ENCODE measurements at places on chromosomes 12 and 14.

GRCh38 chr12:75489613-75490210 lies 9.2 kb downstream of the GLIPR1 start:
- DNase-seq = no peak

GRCh38 chr14:104974146-104974541 lies 4.0 kb downstream of the AHNAK2 start:
- no peak for DNase-seq

DNA sequence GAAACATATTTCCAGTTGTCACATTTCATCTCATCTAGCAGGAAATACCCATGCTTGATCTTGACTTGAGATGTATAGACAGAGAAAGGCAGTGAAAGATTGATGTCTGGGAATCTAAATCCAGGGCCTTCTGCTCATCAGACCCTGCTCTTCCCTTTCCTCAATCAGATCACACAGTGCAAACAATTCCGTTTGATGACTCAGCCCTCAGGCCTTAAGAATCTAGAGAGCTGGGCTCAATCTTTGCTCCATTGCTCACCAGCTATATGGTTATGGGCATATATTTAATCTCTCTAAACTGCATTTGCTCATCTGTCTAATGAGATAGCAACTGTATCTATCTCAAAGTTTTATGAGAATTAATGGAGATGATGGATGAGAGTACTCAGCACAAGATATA lies 201.8 kb upstream of the CCDC196 start:
- no peak for DNase-seq

DNA sequence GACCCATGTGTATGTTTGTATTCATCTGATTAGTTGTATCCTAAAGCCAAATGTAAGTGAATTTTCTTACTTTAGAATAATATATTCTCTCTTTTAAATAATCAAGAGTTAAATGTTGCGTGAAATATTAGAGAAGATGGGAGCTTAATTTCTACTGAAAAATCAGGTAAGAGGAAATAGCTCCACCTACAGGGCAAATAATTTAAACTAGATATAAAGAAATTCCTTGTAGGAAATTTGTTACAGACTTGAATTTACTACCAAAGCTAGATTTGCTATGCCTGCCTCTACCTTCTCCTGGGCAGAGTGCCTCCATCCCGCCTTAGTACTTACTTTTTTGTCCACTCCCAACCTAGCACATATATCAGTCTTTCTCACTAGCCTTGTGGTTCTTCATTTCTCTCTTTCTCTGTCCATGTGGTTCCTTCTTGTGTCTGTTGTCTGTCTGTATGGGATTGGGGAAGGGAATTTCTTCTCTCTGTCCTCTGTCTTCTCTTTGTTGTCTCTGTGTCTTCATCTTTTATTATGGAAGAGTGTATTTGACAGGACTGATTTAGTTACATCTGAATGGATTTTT lies 44.7 kb downstream of the PALS1 start:
- DNase-seq = peak; percentile 4

GRCh38 chr14:24534286-24534685 lies 26.2 kb upstream of the CMA1 start:
- no peak for DNase-seq

GRCh38 chr12:116000252-116000651 lies 277.2 kb downstream of the MED13L start:
- no peak for DNase-seq

GRCh38 chr14:90970167-90970600 lies 90.3 kb downstream of the RPS6KA5 start:
- DNase-seq = no peak

- DNase-seq = no peak
Observed at GRCh38 chr12:64147011-64147631, 75.0 kb downstream of the KICS2 start.

GRCh38 chr14:77601846-77602619 lies 14.4 kb downstream of the SPTLC2 start:
- DNase-seq = no peak

GRCh38 chr14:71625891-71626701 lies 306.1 kb upstream of the RGS6 start:
- DNase-seq = no peak

GRCh38 chr14:23561873-23562821 lies 5.4 kb downstream of the AP1G2 start:
- no peak for DNase-seq

DNA sequence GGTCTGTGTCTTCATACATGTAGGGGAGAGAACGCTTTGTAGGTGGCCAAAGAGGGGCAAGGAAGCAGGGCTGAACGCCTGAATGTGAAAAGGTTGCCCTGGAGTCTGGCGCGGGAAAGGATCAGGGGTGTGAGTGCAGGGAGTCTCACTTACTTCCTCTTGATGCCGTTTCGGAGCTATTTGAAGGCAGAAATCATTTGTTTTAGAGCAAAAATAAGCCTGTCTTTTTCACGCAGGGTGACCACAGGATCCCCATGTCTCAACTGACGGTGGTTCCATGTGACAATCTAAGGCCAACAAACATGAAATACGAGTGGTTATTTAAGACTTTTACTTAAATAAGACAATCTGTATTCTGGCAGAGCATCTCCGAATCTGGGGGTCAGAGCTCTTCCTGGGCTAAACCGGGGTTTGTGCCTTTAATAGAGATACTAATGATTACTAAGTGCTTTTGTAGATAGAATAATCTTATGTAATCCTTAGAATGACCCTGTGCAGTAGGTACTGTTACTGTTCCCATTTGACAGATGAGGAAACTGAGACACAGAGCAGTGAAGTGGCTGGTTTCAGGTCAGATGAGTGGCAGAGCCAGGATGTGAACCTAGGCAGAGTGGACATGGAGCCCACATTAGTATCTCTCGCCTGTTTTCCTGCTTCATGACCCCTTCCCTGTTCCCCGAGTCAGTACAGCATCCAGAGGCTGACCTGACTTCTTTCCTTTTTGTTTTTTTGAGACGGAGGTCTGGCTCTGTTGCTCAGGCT lies 1.9 kb downstream of the BRI3BP start:
- DNase-seq = no peak

DNA sequence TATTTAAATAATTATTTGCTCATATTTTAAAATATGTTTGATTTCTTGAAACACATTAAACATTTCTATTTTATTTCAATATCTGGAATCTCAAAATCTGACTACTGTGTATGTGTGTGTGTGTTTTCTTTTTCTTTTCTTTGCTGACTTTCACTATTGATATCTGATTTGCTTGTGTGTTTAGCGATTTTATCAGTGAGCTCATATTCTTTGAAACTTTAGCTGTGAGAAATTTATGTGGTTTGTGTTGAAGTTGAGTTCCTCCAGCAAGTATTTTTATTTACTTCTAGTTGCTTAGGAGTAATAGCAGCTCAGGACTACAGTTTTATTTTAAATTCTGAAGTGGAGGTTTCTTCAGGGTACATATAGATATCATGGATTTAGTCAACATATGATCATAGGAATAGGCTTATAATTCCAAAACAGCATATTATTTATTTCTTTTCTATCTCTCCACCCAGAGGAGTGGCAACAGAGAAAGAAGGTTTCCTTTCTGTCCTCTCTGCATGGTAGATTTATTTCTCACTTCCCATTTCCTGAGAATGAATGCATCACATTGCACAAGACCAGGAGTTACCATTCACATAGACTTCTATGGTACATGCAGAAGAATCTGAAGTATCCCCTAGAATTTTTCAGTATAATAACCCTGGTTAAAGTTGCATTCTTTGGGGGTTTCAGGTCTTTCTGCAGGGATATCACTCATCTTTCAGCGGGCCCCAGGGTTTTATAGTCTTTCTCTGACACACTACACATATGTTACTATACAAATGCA lies 60.5 kb downstream of the PTPRQ start:
- DNase-seq = no peak

DNA sequence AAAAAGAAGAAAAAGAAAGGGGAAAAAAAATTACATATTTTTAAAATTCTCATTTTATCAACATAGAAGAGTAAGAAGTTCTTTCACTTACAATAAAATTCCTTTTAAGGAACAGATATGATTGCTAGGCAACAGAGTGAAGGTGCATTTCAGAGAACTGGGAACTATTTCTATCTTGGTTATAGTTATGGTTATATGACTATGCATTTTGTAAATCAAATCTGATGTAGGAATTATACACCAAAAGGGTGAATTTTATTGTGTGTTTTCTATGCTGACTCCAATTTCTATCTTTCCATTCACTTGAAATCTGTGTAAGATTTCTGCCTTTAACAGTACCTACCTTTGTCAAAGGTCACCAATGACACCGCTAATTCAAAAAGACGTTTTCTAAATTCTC lies 50.1 kb downstream of the HNRNPC start:
- no peak for DNase-seq

DNA sequence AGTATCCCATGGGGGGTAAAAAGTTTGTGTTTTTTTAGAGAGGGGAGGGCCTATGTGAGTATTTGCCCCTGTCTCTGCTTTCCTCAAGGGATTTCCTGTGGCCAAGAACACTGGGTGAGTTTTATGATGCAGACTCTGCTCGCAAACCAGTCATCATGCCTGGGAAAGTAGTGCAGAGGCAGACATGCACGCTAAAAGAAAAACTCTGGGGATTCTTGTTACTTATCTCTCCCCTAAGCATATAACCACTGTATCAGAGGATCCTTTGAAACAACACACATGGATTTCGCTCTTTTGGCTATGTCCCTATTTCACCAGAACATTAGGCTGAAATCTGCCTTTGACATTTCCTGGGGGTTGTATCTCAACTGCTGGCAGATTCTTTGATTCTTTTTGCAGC lies 1845.8 kb upstream of the SEL1L start:
- DNase-seq = no peak

GRCh38 chr12:8123124-8123912 lies at the start of gene CLEC4A:
Gene CLEC4A, plus strand, starts transcription at chr12:8123617. Its CDS starts 262 bp downstream, at chr12:8123879.
- no peak for DNase-seq

- no peak for DNase-seq
Observed at GRCh38 chr12:79648881-79649280, 41.9 kb downstream of the PAWR start.

- no peak for DNase-seq
Observed at GRCh38 chr12:127640181-127640886, 626.6 kb upstream of the TMEM132C start.

- DNase-seq = peak; percentile 76
Observed at GRCh38 chr12:48890657-48891418, 25.2 kb upstream of the RND1 start.

DNA sequence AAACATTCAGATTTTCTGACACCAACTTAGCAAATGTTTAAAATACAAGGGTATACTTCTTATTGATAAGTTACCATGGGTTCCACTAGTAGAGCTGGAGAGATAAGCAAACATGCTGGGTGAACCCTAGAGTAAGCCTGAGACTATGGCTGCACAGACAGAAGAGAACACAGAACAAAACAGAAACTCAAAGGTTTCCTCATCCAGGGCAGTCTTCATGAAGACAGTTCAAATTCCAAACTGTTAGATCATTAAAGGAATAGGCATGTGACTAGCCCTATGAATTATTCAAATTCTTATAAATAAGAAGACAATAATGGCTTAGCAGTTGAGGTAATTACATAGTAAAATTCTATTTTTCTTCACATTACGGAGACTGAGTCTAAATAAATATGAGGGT lies 28.1 kb downstream of the BTBD7 start:
- DNase-seq = no peak

DNA sequence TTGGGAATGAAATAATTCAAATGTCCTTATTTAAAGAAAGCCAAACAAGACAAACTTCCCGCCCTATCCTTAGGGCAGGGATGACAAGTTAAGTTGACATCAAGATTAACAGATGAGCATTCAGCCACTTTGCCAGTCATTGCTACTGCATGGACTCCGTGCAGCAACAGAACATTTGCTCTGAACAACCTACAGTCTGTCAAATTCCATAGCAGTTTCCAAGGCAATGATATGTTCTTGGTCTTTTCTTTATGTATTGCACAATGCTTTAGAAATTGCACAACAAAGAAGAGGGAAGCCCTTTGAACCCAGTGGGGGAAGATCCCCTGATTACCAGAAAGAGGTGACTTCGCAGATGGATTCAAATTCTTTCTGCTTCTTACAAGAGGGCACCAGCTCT lies 269.8 kb downstream of the BCAT1 start:
- DNase-seq = peak; percentile 22

- no peak for DNase-seq
Observed at GRCh38 chr14:66824251-66824650, 316.3 kb downstream of the GPHN start.

DNA sequence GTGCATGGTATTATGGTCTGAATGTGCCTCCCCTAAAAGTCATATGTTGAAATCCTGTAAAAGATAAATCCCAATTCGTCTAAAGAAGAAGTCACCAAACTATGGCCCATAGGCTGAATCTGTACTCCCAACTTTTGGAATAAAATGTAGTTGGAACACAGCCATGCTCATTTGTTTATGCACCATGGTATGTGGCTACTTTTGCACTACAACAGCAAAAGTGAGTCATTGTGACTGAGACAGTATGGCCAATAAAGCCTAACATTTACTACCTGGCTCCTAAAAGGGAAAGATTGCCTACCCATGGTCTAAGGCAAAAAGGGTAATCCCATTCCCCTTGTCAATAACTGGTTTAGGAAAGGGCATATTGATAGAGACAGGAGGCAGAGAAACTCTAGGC lies 101.8 kb downstream of the LRIG3 start:
- no peak for DNase-seq

- DNase-seq = no peak
Observed at GRCh38 chr12:105325117-105325516, 5.4 kb upstream of the C12orf75 start.

GRCh38 chr12:83474369-83474768 lies 787.7 kb downstream of the TMTC2 start:
- no peak for DNase-seq

GRCh38 chr14:95421741-95422140 lies 94.7 kb downstream of the SYNE3 start:
- no peak for DNase-seq

GRCh38 chr12:105275997-105276733 lies 40.2 kb upstream of the APPL2 start:
- DNase-seq = no peak

DNA sequence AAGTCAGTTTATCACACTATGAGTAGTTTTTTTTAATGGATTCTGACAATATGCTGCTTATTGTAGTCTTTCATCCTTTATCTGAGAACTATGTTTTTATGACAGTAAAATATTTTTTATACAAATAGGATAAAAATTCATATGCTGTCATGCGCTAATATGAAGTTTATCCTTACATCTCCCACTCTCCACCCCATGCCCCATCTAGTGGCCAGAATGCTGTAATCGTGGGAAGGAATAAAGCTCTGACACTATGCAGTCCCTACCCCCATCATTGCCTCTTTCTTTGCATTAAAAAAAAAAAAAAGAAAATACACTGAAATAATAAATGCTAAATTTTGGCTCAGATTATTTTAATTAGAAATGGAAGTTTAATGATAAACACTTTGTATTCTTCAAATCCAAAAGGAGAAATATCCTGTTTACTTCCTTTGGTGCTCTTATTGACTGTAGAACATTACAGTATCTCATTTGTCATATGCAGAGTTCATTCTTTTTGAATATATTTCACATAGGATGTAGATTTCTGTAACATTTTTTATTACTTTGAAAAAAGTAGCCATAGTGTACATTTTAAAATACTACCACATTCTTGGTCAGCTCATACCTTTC lies 145.9 kb upstream of the SLCO1C1 start:
- peak; percentile 62 for DNase-seq

GRCh38 chr12:42857106-42857505 lies 267.6 kb upstream of the PRICKLE1 start:
- no peak for DNase-seq

Data from HuH-7 (cell line).